Activated T-cell treated with anti-CD3 and anti-CD28 coated beads, Interleukin-2, amount 50 U/mL, for 72 hours (primary cell): ENCODE measurements at places on chromosomes 1 and 21. TPM values are rescaled to one million over a fixed set of nuclear protein-coding genes. Genes with fewer than 3 reads are reported as not detected.

- peak; percentile 67 for DNase-seq
These were observed 18.8 kb downstream of the ADGRB2 start for GRCh38 chr1:31745096-31745945.

DNA sequence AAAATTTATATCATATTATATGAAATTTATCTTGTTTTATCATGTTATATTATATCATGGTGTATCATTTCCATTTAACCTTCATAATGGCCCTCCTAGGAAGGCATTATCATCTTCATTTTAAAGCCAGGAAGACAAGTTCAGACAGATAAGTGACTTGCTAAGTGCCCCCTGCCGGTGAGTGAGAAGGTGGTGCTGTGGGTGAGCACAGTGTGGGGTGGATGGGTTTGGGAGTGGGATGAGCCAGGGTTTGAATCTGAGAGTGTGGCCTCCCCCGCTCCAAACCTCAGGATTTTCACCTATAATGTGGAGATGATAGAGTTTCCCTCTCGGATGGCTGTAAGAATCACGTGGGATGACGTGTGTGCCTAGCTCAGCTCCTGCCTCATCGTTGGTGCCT is 108.7 kb upstream of the IGSF21 start:
- DNase-seq, result no peak

Gene CDC7
- 45.3 TPM for total RNA-seq

Gene SLC45A1
- total RNA-seq, result 0.81 TPM

Gene CDC20
- 108 TPM for total RNA-seq

DNA sequence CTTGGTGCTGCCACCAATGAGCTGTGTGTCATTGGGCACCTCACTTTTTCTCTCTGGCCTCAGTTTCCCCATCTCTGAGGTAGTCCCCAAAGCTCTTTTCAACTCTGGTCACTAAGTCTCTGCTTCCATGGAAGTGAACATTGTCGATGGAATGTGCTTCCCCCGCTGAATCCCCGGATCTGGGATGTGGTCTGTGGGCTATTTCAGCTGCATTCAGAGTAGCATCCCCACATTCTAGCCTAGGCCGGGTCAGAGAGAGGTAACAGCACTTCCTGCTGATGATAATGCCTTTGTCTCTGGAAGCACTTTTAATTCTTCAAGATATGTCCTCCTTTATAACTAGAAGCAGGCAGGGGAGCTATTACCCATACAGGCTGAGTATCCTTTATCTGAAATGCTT is 29.8 kb downstream of the RASSF5 start:
- no peak for DNase-seq

Gene NBPF6
- total RNA-seq, result not detected

DNA sequence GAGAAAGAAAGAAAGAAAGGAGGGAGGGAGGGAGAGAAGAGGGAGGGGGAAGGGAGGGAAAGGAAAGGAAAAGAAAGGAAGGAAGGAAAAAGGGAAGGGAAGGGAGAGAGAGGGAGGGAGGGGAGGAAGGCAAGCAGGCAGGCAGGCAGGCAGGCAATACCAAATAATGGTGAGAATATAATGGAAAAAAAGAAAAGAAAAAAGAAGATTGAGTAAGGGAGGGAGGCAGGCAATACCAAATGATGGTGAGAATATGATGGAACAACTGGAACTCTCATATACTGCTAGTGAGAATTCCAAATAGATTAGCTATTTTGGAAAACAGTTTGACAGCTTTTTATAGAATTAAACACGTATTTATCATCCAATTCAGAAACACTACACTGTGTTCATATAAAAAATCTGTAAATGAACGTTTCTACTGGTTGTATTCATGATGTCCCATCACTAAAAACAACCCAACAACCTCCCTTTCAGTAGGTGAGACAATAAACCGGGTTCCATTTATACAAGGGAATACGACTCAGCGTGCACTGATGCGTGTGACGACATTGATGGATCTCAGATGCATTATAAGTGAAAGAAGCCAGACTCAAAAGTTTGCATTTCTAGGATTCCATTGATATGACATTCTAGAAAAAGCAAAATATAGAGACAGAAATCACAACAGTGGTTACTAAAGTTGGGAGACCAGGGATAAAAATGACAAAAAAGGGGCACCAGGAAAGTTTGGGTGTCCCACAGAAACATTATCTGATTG is 226.4 kb downstream of the DSCAM start:
- DNase-seq, result no peak

GRCh38 chr1:240691909-240692705 is 80.2 kb upstream of the GREM2 start:
- DNase-seq, result peak; percentile 4

Gene TMEM183A
- 63.8 TPM for total RNA-seq

GRCh38 chr1:117335376-117336086 is 31.7 kb upstream of the MAN1A2 start:
- DNase-seq, result no peak

Gene MPZ
- total RNA-seq, result 8.5 TPM

GRCh38 chr1:182121787-182122186 is 60.3 kb upstream of the ZNF648 start:
- no peak for DNase-seq

DNA sequence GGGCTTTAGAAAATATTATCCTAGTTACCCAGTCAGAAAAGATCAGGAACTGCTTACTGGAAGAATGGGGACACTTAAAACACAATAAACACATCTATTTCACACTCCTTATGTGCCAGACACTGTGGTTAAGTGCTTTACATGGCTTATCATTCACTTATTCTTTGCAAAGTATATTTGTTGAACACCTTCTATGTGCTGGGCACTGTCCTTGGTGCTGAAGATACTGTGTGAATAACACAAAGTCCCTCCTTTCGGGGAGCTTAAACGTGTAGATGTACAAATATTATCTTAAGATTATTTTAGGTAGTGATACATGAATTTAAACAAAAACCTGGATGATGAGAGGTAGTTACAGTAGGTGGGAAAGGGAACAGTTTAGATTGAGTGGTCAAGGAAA is 169.3 kb downstream of the ST6GALNAC5 start:
- DNase-seq, result no peak

DNA sequence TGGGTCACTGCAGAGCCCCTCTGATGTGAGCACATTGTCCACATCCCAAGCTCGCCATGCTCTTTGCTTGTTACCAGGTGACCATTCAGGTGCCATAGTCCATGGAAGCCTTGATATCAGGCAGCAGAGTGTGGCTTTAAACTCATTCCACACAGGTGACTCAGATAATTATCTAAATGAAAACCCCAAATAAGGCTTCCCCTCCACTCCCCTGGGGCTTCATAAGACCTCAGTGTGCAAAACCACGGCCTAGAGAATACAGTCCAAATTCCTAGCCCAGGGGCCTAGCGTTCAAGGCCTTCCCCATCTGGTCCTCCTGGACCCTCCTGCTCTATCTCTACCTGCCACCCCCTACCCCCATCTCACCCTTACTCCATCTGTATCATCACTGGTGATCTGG is 97.1 kb downstream of the ARHGEF10L start:
- no peak for DNase-seq

Gene NHLH1
- total RNA-seq, result 0.60 TPM

DNA sequence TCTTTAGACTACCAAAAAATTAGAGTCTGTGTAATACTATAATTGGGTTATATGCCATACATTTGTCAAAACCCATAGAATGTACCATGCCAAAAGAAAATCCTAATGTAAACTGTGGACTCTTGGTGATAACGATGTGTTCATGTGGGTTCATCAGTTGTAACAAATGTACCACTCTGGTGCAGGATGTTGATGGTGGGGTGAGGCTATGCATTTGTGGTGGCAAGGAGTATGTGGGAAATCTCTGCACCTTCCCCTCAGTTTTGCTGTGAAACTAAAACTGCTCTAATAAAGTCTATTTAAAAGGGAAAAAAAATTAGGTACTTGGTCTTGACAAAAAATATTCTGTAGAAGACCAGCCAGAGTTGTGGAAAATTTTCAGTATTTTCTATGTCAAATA is 43.4 kb downstream of the INKA2 start:
- DNase-seq, result no peak

DNA sequence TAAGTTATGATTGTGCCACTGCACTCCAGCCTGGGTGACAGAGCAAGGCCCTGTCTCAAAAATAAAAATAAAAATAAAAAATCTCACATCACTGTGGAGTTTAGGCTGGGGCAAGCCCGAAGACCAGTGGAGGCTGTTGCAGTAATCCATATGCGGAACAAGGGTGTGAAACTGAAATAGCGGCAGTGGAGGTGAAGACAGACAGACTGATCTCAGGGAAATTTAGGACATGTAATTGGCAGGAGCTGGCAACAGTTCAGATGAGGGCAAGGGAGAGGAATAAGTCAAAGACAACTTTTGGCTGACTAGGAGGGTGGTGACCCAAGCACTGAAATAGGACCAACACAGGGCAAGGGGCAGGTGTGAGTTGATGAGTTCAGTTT is 8.4 kb downstream of the ARMH1 start:
- DNase-seq, result no peak

DNA sequence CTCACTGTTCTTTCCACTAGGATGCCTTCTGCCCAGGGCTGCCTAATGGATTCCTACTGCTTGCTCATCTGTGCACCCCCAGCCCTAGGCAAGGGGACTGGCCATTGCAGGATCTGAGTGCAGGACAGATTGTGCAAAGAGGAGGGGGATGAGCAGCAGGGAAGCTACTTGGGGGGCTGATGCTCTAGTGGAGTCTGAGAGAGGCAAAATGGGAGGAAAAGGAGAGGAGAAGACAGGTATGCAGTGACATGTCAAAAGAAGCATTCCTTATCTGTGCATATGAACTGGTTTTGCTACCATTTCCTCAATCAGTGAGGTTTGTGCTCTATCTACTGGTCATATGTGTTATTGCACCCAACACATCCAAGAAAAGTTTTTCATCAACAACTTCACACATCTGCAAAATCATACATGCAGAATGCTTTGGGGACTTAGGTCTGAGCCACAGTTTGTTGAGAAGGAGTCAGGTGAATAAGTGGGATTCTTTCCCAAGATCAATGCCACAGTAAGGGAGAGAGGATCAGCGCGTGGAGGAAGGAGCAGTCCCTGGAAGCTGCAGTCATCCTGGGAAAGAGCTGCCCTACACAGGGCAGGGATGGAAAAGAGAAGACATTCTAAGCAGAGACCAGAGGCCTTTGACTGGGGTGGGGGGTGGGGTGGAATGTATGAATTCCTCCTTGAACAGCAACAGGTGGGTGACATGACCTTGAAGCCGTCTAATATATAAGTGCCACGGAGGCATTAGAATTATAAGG is 14.4 kb downstream of the SLC5A9 start:
- DNase-seq, result no peak

Gene AMPD1
- total RNA-seq, result not detected

DNA sequence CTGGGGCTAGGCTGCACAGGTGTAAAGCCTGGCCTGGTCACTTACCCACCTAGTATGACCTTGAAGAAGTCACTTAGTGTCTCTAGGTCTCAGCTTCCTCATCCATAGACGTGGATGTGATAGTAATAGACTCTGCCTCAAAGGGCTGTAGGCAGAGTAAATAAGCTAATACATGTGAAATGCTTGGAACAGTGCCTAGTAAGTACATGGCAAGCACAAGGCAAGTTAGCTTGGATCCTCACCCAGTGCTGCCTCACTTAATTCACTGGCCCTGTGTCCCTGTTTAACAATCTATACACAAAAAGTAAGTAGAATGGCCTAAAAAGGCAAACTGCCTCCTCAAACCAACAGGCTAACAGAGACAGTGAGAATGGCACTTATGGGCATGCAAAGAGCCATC is 167.8 kb downstream of the PIGK start:
- no peak for DNase-seq

DNA sequence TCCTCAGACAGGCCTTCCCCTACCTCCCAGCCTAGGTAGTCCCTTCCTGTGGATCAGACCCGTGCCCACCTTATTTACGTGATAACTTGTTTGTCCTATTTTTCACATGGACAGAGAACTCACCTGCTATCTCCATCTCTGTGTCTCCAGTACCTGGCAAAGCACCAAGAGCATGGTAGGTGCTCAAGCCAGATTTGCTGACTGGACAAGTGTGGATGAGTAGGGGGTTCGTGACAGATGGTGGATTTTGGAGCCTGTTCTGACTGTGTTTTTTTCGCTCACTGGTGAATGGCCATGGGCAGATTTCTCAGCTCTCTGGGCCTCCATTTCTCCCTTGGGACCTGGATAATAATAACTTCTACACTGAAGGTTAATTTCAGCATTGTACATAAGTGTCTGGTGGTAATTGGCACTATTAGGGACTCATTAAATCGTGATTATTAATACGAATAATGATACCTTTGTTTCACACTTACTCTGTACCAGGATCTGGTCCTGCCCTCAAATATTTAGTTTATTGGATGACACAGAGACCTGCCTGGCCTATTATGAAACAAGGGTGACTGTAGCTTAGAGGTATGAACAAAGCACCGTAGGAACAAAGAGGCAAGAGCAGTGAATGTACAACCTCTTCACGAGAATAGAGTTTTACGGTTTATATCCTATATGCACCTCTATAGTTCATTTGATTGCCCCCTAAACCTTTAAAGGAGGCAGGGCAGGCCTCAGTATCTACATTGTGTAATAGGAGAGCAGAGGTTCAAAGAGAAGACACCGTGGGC is 24.5 kb upstream of the SLC26A9 start:
- no peak for DNase-seq

DNA sequence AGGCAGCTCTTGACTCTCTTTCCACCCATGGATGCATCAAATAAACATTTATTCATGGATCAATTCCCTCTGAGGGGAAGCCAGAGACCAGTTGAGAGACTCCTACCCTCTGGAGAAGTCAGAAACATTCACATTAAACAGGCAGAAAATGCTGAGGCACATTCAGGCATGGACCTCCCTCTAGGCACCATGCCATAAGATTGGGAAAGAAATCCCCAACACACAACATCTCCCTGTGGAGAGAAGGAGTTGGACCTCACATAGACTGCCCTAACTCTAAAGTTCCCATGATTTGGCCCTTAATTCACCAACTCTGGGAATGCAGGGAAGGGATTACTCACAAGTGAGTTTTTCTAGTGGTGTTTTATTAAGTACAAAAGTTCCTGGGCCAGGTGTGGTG is 415.3 kb upstream of the C1orf87 start:
- DNase-seq, result no peak

Gene ZNF436
- 8.8 TPM for total RNA-seq

GRCh38 chr1:241819340-241819866 is 28.6 kb upstream of the EXO1 start:
- DNase-seq, result no peak

Gene LEPR
- 5.8 TPM for total RNA-seq

- DNase-seq, result no peak
These were observed 40.9 kb downstream of the ACTL8 start for GRCh38 chr1:17795836-17796645.

Gene PTPRC
- total RNA-seq, result 545 TPM

Gene JMJD4
- total RNA-seq, result 8.7 TPM
